ENCODE measurements at places on chromosomes 3 and 15.

DNA sequence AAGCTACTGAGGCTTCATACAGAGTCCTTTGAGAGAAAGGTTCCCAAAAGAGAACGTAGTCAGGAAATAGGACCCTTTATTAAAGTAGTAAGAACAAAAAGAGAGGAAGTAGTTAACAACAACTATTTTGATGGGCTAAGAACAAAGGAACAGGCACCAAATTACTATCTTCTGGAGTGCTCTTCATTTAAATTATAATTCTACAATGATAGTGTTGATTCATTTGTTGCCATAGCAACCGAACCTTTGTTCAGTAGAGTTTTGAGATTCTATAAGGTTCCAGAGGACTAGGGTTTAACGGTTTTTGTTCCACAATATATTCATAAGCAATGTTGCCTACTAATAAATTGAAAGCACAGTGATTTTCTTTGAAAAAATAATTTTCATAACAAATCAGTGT, 78.8 kb downstream of the CMSS1 start:
- no peak for DNase-seq

DNA sequence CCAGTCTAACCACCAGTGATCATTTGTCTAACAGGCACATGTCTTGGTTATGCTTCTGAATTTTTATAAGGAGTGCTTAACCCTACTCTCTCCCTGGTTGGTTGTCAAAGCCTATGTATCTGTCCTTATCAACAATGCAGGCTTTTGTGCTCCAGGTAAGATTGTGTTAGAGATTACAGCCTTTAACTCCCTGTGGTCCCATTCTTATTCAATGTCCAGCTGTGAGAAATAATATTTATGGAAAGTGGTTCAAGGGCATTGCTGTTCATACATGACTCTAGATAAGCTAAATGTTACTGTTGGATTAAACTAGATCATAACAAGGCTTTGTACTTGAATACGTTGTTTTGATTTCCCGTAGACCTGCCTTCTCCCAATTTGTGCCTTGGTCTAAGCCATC, 146.1 kb upstream of the TSC22D2 start:
- DNase-seq, result no peak

- DNase-seq, result peak; percentile 70
Measured at GRCh38 chr3:187136936-187137335, 2.4 kb downstream of the RPL39L start.

- no peak for DNase-seq
Measured at GRCh38 chr3:138334608-138335007, 5.0 kb upstream of the NME9 start.

DNA sequence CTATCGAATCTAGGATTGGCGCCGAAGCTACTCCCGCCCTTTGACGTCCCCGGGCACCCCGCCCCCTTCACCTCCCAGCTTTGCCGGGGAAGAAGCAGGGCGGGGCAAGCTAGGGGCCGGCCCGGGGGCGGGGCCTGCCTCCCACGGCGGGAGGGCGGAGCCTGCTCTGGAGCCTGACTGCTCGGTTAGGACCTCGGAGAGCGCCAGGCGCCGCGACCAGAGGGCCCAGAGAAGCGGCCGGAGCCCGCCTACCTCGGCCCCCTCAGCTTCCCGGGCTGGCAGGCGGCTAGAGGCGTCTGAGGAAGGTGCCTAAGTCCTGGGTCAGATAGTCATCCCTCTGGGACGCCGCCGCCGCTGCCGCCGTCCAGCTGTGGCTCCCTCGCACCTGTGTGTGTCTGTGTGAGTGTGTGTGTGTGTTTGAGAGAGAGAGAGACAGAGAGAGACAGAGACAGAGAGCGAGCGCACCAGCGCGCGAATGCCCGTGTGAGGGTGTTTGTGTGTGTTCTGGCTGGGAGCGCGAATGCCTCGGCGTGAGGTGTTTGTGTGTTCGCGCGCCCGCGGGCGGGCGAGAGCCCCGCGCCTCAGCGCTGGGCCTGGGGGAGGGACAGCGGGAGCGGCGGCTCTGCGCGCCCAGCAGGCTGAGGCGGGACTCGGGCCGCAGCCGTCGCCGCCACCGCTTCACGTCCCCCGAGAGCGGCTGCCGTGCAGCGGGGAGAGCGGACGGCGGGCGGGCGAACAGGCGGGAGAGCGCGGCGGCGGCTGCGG, at the start of gene STXBP5L:
Gene STXBP5L, plus strand, starts transcription at position 176 of the 765 bp plus-strand sequence. CDS start 1,374 bp downstream, outside the sequence.
- peak; percentile 32 for DNase-seq

GRCh38 chr15:53384417-53384816, 375.0 kb downstream of the WDR72 start:
- no peak for DNase-seq

GRCh38 chr15:73426323-73426994, 16.5 kb upstream of the REC114 start:
- no peak for DNase-seq

- no peak for DNase-seq
Measured at GRCh38 chr3:80889535-80889934, 871.9 kb downstream of the GBE1 start.

- no peak for DNase-seq
Measured at GRCh38 chr3:28012830-28013229, 228.6 kb upstream of the CMC1 start.

DNA sequence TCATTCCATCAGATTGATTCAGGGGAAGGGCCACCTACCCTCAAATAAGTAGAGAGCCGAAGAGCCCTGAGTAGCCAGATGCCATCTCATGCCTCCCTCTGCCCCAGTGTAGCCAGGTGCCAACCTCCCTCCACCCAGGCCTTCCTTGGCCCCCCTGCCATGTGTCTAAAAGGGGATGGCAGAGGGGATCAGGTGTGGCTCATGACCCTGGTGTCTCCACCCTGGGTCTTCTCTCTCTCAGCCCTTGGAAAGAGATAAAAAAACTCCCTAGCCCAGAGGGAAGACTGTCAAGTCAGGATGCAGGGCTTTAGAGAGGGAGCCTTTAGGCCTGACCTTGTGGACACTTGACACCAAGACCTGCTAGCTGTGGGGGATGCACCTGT, 5.2 kb downstream of the GRM2 start:
- DNase-seq, result no peak

- no peak for DNase-seq
Measured at GRCh38 chr3:50807266-50807665, 132.5 kb downstream of the DOCK3 start.

DNA sequence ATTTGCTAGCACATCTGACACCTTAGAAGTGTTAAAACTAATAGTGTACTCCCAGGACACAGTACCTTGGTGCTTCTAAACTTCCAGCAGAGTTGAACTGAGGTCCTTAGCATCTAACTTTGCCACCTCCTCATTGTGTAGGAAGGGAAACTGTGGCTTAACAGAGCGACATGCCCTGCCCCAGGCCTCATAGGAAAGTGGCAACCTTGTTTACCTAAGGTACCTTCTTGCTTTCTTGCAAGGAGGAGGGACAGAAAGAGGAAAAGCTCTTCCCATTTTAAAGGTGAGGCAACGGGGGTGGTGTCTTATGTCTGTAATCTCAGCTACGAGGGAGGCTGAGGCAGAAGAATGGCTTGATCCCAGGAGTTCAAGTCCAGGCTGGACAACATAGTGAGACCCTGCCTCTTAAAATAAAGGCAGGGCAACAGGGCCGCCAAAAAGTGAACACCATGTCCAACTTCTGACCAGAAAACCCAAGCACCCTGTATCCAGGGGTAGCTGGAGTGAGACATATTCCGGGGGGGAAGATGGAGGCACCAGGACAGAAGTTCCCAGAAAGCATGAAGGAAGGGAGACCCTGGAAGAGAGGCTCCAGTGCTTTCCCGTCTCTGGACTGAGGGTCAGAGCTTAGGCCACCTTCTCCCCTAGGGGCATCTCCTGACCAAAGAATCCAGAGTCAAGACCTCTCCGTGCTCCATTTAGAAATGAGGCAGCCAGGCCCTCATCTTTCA, 540 bp upstream of the KLHL40 start:
- no peak for DNase-seq

DNA sequence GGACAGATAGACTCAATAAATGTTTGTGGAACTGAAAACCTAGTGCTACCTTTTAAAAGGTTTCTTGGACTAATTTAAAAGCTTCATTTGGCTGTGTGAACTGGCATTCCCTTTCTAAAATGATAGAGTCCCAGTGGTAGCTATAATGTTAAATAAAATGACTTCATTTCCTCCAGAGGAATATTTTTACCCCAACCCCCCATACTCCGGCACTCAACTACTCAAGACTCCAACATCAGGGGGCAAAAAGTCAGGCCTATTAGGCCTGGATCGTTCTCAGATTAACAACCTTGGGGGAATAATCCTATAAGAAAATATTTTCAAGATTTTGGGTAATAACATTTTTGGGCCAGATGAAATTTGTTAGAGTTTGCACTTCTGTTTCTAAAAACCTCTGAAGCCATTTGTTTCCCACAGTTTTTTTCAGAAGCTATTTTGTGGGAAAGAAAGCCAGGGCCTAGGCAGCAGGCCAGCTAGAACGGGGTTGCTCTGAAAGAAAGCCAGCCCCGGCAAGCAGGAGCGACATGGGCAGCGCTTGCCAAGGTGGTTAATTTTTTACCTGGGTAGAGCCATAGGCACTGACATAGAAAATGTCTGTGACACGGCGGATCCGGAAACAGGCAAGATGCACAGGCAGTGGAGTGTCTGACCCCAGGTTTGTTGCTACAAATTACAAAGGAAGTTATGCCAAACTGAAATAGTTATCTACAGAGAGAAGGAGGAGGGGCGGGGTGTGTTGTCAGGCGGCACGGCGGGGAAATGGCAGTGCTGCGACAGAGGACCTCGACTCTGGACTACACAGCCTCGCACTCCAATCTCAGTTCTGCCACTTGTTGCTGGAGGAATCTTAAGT, 84.6 kb downstream of the MAGI1 start:
- DNase-seq, result no peak

- peak; percentile 92 for DNase-seq
Measured at GRCh38 chr3:125128861-125129501, 73.2 kb upstream of the HEG1 start.

- DNase-seq, result no peak
Measured at GRCh38 chr3:183081459-183082183, 17.7 kb downstream of the MCCC1 start.

DNA sequence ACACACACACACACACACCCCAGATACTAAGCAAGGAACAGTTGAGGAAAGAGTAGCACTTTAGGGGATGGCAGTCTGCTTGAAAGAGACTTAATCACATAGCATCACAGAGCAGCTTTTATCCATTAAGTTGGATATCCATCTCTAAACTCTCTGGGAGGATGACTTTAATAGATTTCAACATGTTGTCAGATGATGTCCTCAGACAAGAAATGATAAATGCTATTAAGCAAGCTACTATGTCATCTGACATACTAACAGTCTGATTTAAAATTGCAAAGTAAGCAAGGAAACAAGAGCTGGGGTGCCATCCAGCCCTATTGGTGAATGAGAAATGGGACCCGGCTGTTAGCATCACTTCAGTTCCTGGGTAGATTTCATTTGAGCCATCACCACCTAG, 136.9 kb downstream of the PLCL2 start:
- no peak for DNase-seq

DNA sequence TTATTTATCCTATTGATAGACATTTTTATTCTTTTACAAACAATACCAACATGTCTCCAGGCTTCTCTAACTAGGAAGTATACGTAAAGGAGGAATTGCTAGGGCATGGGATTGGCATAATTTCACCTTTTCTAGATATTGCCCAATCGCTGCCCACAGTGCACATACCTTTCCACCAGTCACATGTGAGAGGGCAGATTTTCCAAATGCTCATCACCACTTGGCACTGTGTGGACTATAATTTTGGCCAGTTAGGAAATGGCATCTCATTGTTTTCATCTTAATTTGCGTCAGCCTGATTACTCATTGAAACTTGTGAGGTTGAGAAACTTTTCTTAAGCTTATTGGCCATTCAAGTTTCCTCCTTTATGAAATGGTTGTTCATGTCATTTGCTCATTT, 57.4 kb upstream of the POLR2M start:
- DNase-seq, result peak; percentile 98

DNA sequence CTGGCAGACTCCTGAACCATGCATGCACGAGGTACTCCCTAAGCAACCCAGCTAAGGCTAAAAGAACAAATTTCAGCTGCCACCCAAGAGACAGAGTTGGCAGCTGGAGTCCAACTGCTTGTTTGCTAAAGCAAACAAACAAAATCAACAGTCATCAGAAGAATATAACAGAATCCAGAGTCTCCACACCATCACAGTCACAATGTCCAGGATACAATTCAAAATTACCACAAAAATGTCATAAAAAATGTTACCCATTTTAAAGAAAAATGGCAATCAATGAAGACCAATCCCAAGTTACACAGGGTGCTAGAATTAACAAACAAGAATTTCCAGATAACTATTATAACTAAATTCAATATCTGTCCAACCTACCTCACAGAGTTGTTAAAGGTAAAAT, 42.9 kb downstream of the RFTN1 start:
- no peak for DNase-seq

DNA sequence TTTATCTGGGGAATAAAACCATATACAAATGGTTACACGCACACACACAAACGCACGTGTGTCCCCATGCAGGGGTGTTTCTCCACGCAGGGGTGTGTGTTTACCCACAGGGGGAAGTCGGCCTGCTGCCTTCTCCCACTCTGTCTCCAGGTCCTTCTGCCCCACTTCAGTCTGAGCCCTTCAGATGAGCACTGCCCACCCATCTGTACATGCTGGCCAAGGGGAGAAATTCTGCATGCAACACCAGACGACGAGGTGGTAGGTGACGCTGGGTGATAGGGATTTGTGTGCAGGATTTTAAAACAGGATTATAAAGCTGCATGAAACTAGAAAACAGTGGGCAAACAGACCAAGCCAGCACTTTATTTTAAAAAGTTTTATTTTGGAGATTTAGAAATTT, 122.5 kb downstream of the TJP1 start:
- no peak for DNase-seq

DNA sequence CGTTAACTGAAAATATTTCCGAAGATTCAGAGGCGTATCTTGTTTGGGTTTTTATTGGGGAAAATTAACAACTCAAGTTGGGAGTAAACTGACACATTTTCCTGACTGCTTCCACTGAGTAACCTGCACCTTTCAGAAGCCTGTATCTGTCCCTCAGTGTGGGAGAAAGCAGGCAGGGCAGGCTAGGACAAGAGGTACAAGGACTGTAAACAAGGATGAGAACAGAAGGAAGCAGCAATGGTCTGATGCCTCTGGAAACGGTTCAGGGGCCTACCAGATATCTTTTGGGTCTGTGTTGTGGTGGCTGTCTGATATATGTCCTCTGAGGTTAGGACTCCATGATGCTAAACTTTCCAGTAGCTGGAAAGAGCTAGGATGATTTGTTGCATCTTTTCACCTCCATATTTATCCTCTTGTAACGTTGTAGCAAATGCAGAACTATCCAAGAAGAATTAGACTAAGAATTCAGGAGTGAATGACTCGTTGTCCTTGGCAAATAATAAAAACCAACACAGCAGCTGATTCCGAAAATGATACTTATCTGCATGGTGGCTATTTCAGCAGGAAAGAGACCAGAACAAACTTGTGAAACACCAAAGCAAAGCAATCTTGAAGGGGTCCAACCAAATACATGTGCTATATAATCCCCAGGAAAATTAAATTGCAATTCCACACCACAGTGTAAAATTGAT, 195.9 kb upstream of the ICE2 start:
- peak; percentile 18 for DNase-seq

GRCh38 chr3:187445356-187445755, 77.2 kb downstream of the RTP4 start:
- DNase-seq, result no peak

- peak; percentile 18 for DNase-seq
Measured at GRCh38 chr15:73838831-73839426, 34.4 kb upstream of the TBC1D21 start.

GRCh38 chr3:100057716-100058575, 56.4 kb downstream of the FILIP1L start:
- DNase-seq, result no peak
